GM23338 (cell line): ENCODE measurements at places on chromosomes 13 and 19.

DNA sequence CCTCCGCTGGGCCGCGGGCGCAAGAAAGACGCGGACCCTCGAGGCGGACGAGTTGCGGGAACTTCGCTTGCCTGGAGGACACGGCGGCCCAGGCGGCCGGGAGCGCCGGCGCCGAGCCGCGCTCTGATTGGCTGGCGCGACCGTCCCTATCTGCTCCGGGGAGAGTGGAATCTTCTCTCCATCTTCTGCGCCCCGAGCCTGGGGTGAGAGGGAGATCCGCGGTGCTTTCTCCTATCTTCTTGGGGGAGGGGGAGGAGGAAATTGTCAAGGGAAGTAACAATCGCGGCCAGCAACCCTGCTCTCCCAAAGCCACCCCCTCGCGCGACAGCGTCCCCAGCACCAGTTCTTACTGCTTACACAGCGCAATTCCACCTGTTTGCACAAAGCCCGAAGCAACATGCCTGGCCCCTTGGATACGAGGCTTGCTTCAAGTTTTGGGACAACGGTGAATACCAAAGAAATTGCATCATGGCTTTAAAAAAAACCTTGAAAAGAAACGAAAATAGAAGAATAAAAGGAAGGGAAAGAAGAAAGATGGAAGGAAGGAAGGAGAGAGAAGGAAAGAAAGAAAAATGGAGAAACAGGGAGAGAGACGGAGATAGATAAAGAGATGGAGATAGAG, 4.8 kb downstream of the SOX21 start:
- peak; percentile 70 for DNase-seq

DNA sequence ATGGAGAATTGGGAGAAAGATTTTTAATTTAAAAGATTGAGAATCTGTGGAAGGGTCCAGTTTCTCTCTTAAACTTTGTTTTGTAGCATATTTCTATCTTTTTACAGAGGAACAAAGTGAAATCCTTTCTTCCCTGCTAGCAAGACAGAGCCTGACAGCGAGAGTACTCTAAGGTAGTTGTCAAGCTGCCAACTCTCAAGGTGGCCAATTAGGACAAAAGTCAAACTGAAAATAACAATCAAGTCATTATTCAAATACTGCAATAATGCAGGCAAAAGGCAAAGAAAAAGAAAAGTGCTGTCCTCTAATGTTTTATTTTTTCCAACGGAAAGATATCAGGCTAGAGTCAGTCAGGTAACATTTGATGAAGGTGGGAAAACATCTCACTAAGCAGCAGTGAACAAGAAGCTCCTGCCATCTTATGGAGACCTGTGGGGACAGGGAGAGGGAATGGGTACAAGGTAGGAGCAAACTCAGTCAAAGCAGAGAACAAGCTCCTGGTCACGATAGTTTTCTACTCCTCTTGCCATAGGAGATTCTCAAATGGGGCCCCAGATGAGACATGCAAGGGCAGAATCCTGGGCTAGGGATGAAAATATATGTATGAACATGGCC, 801.9 kb upstream of the SLITRK1 start:
- no peak for DNase-seq

- peak; percentile 78 for DNase-seq
These were observed 3.3 kb upstream of the CEACAM7 start for GRCh38 chr19:41691268-41691970.

DNA sequence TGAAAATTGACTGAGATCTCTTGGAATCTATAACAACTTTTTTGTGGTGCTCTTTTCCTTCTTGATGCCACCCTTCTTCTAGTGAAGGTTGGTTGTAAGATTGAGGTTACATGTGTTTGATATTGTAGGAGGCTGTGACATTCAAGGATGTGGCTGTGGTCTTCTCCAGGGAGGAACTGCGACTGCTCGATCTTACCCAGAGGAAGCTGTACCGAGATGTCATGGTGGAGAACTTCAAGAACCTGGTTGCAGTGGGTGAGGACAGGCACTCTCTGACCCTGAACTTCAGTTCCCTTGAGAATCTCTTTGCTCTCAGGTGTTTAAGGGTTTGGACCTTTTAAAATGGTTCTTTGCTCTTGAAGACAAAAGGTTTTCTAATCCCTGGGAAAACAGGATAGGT, 16.0 kb downstream of the ZNF227 start:
- DNase-seq, result no peak

- no peak for DNase-seq
These were observed 1.1 kb downstream of the UBXN6 start for GRCh38 chr19:4456476-4456842.

DNA sequence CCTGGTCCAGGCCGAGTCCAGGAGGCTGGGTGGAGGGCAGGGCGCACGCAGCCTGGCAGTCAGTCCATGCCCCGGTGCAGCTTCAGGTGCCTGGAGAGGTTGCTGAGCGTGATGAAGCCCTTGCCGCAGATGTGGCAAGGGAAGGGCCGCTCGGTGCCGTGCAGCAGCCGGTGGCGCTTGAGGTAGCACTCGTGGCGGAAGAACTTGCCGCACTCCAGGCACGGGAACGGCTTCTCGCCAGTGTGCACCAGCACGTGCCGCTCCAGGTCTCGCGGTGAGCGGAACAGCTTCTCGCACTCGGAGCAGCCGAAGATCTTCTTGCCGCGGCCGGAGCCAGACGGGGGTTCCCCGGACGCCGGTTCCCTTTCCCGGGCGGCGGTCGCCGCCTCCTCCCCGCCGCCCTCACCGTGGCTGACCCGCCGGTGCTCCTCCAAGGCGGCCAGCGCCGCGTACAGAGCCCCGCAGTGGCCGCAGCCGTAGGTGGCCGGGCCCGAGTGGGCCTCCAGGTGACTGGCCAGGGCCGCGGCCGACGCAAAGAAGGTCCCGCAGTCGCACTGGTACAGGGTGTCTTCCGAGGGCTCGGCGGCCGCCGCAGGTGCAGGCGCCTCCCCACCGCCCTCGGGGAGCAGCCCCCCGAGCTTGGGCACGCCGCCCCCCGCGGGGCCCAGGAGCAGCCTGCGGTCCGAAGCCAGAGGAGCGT, 6.8 kb downstream of the FIZ1 start:
- DNase-seq, result peak; percentile 66

DNA sequence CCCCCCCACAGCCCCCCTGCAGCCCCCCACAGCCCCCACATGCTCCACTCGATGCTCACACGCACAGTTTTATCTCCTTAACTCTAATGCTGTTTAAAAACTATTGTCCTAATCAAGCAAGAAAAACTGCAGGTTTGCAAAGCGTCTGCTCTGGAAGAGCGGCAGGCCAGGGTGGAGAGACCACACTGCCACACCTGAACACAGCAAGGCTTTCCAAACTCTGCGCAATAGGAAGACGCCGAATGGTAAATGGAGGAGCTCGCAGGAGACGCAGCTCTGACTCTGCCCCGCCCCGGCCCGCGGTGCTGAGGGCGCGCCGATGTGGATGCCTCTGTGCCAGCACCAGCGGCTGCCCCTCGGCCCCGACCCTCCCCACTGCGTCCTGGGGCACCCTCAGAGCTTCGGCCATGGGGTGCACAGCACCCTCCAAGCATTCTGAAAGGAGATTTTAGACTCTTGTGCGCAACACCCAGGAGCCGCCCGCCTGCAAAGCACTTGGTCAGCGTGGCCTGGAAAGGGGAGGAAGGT, 32.4 kb downstream of the RASA3 start:
- peak; percentile 53 for DNase-seq

DNA sequence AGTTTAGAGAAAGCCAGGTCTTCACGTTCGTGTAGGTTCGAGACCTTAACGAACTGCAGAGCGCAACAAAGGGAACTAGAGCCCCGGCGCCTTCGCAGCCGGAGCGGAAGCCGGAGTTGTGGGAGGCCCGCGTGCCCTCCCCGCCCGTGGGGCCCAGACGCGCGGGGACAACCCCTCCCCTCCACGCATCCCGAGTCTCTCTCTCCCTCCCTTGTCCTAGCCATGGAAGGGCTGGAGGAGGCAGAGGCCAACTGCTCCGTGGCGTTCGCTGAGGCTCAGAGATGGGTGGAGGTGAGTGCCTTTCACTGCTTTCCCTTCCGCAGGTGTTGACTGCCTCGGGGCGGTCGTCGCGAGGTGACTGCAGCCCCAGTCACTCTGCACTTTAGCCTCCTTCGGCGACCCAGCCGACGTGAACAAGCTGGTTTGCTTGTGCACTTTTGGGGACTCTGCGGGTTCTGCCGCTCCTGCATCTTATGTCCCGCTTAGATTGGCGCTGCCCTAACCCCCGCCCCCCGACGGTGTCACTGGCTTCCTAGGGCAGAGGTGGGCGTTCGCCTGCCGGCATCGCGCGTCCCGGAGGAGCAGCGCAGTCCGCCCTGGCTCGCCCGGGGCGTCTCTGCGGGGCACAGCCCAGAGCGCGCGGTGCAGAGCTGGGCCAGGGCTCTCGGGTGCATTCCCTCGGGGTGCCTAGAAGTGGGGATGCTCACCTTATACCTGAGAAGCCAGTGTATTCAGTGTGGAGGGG, 478 bp downstream of the LMO7 start:
- peak; percentile 70 for DNase-seq

DNA sequence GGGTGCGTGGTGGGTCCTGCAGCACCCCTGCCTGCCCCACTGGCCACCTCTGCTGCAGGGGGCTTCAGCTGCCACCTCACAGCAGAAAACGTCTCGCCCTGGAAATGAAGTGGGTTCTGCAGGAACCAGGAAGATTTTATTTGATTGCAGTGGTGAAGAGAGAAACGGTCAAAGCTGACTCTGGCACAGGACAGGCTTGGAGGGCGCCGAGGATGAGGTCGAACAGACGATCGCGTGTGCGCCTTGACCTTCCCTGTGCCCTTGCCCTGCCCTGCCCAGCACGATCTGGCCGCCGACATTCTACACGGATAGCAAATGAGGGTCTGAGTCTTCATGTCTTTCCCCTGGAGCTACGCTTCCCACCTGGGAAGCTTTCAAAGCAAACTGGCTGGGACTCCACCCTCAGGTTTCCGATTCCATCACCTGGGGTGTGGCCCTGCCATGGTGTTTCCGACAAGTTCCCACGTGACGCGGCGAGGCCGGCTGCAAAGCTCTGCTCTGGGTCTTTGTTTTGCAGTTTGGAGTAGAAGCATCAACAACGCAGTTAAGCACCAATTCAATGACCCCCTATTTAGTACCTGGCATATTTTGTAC, 50.3 kb upstream of the TUBGCP3 start:
- no peak for DNase-seq

DNA sequence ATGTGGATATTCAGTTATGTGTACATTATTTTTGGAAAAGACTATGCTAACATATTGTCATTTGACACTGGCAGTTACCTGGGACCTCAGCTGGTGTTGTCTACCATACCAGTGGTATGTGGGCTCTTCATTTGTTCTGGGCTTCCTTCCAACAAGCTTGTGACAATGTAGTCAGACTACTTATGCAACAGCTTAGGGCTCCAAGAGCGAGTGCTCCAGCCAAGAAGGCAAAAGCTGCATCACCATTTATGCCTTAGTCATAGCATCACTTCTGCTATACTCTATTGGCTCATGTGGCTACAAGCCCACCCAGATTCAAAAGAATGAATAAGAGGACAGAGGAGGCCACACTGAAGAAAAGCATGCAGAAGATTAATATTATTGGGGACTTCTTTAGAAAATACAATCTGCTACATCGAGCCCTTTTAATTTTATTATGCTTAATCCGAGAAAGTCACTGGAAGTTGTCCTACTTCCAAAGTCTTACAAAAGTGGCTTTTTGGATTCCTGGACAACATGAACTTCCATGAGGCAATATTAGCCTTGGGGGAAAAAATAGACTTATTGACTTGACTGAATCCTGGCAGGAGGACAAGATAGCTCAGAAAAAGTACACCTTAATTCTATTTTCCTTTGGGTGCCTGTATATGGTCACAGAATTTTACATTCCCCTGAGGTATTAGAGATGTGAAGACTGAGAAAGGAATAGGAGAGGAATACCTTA, 529.4 kb upstream of the HTR2A start:
- no peak for DNase-seq

DNA sequence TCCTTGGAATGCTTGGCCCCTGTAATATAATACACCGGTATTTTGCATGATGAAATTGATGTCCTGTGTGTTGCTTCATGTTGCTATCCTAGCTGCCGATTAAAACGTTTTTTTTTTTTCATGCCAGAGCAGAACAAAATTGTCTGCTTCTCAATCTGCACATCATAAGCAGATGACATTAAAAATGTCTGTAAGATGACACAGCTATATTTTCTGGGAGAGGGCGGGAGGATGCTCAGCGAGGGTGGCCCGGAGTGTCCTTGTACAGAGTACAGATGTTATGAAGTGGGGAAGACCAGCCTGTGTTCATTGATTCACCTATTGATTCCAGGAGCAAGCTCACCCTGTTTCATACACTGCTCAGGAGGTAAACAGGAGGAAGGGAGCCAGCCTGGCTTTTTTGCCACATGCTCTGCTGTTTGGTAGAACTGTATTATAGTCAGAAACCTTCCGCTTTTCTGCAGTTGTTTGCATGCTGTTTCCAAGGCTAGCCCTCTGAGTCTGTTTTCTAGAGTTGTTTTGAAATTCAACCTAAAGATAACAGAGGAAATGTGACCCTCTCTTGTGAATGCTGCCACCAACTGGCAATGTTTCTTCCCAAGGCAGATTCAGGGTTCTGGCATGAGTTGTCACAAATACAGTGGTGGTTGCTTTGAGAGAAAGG, 4.7 kb upstream of the IRS2 start:
- DNase-seq, result peak; percentile 76

- DNase-seq, result no peak
These were observed 70.7 kb upstream of the ANKRD10 start for GRCh38 chr13:110985541-110985940.

DNA sequence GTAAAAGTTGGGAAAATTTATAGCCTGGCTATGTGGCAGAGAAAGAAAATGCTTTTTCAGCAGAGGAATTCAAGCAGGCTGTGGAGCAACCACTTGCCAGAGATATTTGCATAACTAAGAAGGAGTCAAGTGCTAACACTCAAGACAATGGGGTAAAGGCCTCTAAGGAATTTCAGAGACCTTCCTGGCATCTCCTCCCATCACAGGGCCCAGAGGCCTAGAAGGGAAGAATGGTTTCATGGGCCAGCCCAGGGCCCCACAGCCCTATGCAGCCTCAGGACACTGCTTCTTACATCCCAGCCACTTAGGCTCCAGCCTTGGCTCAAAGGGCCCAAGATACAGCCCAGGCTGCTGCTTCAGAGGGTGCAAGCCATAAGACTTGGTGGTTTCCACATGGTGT, 14.3 kb downstream of the SLC15A1 start:
- DNase-seq, result peak; percentile 69

DNA sequence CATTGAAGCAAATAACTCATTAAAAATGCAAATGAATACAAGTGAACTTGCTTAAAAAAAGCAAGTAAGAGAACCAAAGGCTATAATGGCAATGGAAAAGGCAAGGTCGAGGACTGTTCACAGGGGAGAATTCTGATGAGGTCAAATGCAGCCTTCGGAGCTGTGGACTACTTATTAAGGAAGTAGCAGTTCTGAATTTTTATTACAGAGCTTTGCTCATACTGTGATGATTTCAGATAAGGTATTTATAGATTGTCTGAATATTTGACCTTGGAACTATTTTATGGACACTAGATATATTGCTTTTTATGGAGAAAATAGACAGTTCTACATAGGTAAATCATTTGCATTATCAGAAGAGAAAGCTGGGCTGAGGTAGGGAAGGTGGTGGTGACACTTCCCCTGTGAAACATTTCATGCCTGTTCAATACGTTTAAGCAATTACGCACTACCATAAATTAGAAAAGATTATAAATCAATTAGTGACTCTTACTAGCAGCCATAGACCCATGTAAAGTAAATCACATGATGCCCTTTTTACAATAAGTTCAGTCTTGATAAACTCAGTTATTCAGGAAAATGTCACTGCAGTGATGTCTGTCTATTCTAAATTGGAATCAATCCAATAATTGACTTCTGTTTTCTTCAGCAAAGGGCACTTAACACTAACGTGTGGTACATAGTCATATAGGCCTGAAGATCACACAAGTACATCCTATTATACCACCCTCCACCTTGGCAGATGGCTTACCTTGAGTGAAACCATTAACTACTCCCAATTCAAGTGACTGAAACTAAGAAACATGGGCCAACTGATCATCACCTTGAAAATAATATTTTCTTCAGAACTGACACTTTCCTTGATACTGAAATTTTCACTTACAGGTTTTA, 260.0 kb downstream of the KLF12 start:
- no peak for DNase-seq
